ENCODE measurements at places on chromosomes 1 and 21.
A peak's percentile ranks its signal among the peaks of the same experiment; 100 is the strongest.

DNA sequence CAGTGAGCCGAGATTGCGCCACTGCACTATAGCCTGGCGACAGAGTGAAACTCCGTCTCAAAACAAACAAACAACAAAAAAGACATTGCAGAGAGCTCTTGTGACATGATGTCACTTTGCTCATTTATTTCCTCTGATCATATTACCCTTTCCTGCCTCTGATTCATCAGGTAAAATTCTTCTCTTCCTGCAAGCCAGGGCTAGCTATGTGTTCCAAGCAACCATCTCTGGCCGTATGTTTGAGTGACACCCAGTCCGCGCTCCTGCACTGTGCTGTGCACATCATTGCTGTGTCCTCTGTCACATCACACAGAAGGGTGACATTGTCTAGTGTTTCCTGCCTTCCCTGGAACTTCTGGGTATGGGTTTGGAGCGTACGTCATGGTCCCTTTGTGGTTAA lies 251.3 kb downstream of the PCP4 start:
- no peak for DNase-seq

DNA sequence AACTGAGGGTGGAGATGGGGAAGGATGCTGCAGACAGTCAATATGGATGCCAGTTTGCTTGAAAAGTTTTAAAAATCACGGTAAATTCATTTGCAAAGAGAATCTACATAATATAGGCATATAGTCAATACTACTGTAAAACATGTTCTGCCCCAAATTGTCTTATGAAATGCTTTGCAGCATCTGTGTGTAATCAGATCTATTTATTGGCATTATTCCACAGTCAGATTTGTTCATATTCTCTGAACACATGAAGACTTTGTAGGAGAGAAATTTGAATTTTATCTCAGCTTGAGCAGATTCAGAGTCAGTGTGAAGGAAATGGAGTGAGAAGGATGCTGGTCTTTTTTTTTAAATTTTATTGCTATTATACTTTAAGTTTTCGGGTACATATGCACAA lies 88.5 kb downstream of the PLPPR4 start:
- no peak for DNase-seq

- DNase-seq: no peak
Measured at GRCh38 chr21:32253215-32253641, 25.6 kb downstream of the MIS18A start.

DNA sequence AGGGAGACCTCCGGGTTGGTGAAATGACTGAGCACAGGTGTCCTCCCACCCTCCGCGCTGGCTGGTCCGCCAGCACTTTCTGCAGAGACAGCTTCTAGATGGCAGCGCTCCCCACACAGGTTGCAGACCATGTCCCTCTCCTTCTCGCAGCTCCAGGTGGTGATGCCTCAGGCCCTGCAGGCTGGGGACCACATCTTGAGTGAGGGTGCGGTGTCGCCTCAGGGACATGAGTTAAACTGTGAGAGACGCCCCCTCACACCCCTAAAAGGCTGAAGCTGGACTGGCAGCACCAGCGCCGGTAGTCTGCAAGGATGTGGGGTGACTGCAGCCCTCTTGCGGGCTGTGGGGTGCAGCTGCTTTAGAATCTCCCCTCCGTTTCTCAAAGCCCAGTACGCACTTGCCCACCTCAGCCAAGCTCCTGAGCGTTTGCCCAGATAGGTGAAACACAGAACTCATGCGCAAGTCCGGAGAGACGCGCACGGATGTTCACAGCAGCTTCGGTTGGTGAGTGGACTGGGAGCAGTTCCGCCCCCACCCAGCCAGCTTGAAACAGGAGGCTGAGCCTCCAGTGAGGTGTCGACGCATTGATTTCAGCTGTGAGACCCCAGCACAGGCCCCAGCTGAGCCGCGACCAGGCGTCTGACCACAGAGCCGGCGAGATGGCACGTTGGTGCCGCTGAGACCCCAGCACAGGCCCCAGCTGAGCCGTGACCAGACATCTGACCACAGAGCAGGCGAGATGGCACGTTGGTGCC lies 28.6 kb downstream of the COL6A1 start:
- DNase-seq: no peak

DNA sequence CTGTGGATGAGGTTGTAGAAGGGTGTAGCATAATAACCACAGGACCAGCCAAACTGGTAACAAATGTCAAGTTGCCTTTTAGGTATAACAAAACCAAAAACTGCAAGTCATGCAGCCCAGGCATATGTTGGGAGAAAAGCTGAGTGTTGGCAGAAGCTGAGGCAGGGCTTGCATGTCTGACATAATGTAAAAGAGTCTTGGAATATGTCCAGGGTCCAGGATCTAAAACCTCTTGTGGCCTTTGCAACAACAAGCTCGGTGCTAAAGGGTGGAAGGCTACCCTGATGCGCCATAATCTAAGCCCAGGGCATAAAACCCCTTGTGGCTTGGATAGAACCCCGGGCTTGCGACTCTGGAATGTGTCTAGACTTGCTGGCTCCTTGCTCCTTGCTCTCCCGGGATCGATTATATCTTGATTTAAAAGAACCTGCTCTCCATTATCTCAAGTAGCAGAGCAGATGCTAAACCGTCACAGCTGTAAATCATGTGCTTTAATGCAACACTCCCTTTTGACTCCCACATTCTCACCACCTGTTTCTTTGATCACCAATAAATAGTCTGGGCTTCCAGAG lies 26.5 kb upstream of the SLC35A3 start:
- DNase-seq: no peak

DNA sequence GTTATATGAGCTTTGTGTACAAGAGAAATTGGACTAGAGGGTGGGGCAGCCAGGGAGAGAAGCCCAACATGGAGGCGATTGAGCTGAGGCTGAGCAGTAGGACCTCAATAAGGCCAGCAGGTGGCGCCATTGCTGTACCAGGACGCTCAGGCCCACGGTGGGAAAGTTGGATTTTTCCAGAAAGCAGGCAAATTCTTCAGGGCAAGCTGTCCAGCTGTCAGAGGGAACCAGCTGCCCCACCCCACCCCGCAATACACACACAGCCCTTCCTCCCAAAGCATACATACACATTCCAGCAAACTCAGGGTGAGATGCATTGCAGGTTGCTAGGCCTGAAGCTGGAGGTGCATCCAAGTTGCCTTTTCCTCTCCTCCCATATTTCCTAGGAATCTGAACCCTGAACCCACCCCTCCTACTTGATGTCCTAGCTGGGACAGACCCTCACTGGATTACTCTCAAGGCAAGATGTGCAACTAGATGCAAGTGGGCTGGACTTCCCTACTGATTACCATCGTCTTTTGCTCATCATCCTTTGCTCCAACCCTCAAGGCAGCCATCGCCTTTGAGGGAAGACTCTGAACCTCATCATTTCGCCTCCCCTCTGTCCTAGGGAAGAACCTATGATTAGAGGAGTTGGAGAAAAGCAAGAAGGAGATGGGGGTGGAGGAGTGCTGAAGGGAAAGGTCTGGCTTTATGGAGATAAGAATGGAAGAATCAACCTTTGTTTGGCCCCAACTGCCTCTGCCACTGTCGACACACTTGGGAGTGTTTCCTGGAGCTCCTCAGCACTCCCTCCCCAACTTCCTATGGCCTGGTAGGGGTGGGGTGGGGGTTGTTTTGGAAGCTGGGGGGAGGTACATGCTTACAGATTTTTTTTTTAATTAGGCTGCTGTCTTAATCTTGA lies 25.5 kb downstream of the CD34 start:
- peak; percentile 74 for DNase-seq

DNA sequence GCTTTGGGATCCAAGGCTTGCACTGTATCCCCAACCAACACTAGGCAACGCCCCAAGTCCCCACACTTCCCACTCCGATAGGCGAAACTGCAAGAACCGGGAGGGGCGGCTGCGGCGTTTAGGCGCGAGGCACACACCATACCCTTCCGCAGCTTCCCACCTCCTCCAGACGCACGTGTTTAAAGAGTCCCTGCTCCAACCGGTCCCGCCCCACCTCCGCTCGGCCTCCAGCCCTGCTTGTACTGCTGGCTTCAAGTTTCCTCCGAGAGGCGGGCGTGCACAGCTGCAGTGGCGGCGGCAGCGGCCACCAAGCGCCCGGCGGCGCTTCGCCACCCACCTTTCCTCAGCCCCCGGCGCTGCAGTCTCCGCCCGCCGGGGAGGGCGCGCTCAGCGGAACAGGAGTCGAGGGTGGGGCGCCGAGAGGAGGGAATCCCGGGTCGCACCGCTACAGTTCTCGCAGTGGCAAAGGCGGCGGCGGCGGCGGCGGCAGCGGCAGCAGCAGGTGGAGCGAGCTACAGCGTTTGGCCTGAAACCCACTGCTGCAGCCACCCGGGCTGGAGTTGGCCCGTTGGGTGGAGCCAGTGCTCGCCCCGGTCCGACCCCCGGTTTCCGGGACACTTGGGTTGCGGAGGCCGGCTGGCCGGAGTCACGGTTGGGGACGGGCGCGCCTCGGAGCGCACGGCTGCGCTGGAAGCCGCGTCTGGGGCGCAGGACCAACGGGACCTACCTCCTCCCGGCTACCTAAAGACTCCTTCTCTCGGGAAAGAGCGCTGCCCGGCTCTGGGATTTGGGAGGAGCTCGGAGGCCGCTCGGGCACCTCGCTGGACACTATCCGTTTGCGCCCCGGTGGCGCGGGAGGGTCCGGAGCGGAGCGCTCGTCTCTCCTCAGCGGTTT lies at the start of gene CNIH3:
CNIH3 (plus strand) TSS at position 457 of the 895 bp plus-strand sequence. CDS start 858 bp downstream, outside the sequence.
- DNase-seq: peak; percentile 52

DNA sequence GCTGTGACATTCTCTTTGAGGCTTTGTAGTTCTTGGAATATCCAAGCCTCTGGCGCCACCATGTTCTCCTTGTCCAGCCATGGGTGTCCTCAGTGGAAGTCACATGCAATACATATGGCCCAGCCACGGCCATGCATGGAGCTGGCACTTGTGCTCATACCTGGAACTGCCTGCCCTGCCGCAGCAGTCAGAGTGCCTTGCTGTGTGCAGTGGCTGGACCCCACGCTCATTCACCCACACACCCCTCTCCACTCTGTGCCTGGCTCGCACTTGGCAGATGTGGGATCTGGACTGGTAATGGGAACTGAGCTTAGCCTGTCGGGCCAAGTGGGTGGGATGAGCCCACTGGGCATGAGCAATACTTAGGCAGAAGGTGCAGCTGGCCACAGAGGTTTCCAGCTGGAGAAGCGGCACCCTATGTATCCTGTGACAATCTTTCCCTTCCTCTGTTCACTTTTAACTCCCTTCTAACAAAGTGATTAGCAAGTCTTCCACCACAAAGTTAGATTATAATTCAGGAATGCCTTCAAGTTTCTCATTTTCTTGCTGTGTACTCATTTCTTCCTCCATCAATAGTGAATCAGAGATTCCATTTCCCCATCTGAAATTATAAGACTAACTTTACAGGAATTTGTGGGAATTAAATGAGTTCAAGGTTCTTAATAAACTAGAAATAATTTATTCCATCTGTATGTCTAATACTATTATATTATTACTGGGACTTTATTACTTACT lies 351.6 kb upstream of the NCAM2 start:
- DNase-seq: no peak

DNA sequence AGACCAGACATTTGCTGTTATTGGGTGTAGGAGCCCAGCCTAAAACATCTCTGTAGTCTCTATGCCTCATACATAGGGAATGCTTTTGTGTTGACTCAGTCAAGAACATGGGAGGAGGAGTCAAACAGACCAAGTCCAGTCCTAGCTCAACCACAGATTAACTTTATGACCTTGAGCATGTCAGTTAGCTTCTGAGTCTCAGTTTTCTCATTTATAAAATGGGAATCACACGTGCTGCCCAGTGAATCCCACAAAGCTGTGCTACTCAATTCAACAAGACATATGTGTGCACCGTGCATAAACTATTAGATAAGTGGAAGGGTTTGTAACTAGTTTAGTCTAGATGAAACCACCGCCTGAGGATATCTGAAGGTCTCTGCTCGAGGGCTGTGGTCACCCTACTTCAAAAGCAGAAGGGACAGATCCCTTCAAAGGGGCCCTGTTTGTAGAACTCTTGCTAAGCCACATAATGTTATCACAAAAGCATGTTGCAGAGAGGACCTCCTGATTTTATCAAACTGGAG lies 109.5 kb upstream of the NFIA start:
- no peak for DNase-seq

DNA sequence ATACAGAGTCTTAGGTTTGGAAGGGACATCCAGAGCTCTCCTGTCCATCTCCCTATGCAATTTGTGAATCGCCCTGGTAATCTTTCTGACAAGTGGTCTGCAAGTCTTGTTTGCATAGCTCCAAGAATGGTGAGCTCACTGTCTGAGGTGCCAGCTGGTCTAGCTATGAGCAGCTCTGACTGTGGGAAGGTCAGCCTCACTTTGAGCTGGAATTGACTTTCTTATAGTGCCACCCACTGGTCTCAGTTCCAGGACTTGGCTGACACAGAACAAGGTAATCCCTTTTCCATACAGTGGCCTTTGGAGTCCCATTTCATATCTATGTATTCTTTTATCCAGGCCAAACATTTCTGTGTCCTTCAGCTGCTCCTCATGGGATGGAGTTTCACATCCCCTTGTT lies 95.6 kb upstream of the C8B start:
- DNase-seq: no peak

DNA sequence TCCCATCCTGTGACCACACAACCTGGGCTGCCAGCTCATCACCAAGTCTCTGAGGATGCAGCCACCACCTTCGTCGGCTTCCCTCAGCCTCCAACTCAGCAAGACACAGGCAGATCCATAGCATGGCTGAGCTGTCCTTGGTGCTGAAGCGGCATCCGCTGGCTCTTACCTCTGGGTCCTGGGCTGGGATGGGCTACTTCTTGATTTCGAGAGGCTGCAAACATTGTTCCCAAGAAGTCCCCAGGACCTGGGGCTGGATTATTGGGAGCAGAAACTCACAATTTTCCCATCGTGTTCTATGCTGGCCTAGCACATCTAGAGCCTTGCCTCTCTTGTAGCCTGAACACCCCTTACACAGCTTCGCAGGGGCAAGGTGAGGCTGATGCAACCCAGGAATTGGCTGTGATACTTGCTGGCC lies 24.9 kb upstream of the C1QA start:
- DNase-seq: peak; percentile 41

DNA sequence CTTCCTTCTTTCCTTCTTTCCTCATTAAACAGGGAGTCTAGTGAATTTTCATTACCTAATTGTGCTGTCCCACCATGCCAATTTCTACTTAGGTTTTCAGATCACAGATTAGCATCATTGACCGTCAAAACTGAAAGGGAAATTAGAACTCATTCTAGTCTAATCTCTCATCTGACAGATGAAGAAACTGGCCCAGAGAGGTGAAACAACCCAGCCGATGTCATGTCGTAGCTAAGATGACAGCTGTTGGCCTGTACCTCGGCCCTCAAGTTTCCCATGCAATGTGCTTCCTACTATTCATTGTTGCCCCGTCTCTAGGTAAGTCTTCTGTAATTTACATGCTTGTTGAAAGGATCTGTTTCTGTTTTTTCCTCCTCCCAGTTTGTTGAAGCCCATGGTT lies 128.2 kb upstream of the KIAA0040 start:
- no peak for DNase-seq

DNA sequence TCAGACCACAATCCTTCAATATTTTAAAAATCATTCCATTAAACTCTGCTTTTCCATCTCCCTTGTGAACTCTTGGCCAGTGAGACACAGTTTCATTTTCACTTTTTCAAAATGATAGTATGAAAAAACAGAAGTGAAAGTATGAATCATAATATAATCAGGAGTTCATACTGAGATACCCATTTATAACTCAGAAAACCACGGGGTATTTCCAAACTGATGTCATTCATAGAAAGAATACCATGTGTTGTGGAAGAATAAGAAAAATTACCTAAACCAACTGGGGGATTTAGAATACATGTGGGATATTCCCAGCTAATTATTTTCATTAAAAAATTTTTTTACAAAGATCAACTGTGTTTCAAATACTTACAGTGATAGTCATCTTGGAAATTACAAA lies 149.9 kb downstream of the MRPL39 start:
- DNase-seq: no peak
